ENCODE measurements at places on chromosomes 1 and 21.

DNA sequence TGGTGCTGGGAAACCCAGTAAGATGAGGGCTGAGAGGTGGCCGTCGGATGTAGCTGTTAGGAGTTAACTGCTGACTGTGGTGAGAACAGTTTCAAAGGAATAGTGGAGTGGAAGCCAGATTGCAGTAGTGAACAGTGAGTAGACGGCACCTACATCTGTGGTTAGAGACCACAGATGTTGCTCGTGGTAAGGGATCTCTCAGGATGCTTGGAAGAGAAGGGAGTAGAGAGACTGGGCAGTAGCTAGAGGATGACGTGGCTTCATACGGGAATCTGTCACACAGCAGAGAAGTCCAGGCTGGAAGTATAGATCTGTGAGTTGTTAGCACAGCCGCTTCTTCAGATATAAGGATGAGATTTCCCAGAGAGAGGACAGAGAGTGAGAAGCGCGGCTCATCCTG is 7.8 kb upstream of the ARTN start:
- no peak for DNase-seq

- no peak for DNase-seq
Measured at GRCh38 chr1:201013991-201014815, 9.3 kb downstream of the KIF21B start.

DNA sequence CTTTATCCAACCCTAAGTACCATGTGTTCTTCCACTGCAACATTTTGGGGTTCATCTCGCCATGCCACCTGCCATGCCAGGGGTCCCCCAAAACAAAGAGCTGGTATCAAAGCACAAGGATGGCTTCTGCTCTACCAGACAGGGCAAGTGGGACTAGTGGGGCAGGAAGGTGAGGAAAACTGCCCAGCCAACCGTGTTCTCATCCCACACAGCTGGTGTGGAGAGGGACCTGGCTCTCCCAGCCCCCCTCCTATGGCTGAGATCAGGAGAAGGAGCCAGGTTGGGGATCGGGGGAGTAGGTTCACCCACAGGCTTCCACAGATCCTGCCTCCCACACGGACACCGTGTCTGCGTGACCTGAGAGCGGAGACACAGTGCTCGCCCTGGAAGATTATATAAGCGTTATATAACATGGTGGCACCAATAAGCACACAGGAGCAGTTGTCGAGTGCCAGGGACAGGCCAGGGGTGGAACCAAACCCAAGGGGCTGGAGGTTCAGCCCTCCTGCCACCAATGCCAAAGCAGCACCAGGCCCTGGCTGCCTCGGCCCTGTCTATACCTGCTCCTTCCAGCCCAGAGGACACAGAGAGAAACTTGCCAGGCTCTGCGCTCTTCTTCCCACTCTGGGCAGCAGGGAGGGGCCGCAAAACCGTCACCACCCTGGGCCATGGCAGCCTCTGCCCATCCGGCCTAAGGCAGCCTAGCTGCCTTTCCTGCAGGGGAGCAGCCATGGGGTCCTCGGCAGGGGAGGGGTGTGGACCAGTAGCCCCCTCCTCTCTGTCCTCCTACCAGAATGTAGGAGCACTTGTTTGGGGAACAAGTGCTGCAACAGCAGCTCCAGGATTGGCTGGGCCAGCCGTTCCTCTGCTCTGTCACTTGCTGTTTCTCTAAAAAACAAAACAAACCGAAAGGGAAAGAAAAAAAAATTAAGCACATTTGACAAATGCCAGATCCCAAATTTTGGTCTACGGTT is 43.5 kb downstream of the CD34 start:
- no peak for DNase-seq

GRCh38 chr1:67754526-67754920 is 69.5 kb downstream of the GADD45A start:
- no peak for DNase-seq

DNA sequence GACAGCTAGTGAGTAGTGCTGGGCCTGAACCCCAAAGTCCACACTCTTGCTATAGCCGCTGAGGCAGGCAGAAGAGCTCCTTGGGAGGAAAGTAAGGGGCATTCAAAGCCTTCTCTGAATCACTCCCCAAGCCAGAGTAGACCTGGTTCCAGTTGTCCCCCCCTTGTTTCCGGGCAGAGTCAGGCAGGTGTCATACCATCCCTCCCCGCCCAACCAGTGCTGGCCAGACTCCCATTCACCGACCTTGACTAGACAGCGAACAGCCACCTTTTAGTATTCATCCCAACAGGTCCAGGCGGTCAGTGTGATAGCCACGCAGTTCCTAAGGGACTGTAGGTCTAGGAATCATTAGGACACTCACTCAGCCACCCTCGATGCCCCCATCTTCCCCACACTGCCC is 11.8 kb downstream of the CHRNB2 start:
- no peak for DNase-seq

DNA sequence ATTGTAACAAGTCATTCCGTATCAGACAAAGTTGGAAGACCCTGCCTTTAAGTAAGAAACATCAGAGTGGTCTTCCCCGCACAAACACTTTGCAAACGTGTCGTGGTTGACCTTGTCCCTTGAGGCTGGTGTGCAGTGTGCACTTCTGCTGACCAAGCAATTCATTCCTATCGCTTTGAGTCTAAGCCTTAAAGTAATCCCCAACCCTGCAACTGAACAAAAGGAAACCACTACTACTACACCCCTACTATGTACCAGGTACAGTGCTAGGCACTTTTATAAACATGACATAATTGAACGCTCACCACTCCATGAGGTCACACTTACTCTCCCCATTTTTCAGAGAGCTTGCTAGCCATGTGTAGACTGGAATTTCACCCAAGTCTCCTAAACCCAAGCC is 10.6 kb downstream of the ITPKB start:
- no peak for DNase-seq

DNA sequence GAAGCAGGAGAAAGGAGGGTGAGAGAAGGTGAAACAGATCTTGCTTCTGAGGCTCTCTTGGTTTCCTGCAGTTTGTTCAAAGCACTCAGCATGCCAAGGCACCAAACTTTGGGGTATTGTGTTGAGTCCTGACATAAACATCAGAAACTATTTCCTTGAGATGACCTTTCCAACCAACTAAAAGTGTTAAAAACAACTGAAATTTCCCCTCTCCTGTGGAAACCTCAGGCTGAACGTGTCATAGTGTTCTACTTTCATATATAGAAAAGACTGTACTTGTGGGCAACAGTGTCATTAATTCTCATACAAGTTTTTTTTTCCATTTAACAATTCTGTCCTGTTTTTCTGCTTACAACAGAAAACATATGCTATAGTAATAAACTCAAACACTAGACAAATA is 6.3 kb upstream of the LYST start:
- DNase-seq: no peak

DNA sequence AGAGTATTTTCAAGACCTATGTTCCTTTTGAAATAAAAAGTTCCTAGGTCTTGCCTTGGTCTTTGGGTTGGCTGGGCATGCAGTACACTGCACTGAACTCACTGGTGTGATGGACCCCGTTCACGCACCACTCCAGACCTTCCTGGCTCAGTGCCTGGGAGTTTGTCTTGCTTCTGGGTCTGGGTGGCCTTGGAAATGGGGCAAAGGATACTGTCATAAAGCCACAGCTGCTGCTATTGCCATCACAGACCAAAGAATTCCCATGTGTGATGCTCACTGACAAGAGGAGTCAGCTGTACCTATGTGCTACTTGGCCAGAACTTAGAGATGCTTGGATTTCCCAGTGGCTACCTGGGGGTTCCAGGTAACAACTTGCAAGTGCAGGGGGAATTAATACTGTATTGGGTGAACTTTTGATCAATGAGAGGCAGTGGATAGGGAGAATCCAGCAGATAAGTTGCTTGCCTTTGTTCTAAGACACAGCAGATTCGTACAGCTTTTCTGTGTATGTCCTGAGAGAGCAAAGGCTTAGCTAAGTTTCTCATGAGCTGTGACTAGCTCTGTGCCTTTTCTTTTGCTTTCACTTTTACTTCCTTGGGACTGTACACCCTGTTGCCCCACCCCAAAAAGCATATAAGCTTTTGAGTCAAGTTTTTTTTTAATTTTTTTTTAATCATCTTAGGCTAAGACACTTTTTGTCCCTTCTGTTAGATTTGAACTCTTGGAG is 115.3 kb downstream of the RUNX1 start:
- DNase-seq: no peak

- no peak for DNase-seq
Measured at GRCh38 chr21:18498431-18498830, 94.8 kb upstream of the TMPRSS15 start.

- DNase-seq: no peak
Measured at GRCh38 chr1:157978586-157979403, 14.7 kb upstream of the KIRREL1 start.

DNA sequence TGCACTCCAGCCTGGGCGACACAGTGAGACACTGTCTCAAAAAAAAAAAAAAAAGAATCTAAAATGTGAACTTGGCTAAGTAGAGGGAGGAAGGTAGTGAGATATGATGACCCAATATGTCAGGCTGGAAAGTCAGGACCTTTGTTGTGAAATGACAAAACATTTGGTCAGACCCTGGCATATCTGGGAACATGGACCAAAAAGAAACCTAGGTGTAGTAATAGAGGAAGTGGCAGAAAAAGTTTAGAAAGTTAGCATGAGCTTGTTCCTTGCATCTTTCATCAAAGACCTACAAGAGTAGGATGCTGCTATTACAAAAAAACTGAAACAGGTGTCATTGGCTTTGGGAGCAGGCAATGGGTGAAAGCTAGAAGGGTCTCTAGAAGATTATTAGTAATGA is 7.3 kb upstream of the S100A3 start:
- DNase-seq: no peak

DNA sequence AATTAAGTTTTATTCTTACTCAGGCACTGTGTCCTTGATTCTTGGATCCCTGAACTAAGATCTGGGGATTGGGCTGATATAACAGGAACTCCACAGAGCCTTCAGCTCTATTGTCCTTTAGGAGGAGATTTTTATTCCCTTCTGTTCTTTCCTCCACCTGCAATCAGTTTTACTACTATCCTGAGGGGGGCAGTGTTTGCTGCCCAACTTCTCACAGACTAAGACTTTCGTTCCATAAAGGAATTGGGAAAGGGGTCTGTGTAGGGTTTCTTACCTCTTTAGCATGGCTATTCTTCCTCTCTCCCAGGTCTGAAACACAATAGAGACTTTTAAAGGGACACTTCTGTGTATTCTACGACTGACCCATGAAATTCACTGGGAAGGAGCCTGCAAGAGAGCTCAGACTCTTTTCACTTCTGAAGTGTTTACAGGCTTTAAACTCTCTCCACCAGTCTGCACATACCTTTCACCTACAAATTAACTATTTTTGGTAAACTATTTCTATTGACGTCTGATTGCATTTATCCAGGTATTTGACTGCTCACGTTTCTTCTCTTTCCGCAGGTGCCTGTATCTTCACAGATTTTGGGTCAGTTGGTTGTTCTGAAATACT is 103.3 kb upstream of the DEPDC1 start:
- DNase-seq: no peak

DNA sequence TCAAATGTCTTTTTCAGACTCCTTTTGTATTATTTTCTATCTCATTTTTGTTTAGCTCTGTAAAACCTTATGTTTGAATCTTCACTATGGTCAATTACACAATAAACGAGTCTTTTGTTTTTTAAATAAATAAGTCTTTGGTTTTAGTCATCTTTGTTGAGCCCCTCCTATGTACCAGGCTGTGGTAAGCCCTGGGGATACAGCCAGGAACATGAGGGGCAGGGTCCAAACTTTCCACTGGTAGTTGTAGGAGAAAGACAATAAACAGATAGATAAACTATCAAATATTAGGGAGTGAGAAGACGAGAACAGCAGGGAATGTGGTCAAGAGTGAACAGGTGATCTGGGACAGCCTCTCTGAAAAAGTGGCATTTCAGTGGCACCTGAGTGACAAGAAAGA is 186.6 kb downstream of the ZNF281 start:
- DNase-seq: no peak

GRCh38 chr21:29307718-29308455 is 9.2 kb downstream of the BACH1 start:
- no peak for DNase-seq

- no peak for DNase-seq
Measured at GRCh38 chr1:32250893-32251716, at the start of gene LCK. Gene LCK (plus strand): TSS chr1:32251265. CDS start chr1:32274330, 23,065 bp downstream.

- no peak for DNase-seq
Measured at GRCh38 chr1:172380441-172381244, 39.8 kb upstream of the C1orf105 start.

GRCh38 chr1:180247580-180247979 is 17.5 kb downstream of the LHX4 start:
- DNase-seq: no peak

DNA sequence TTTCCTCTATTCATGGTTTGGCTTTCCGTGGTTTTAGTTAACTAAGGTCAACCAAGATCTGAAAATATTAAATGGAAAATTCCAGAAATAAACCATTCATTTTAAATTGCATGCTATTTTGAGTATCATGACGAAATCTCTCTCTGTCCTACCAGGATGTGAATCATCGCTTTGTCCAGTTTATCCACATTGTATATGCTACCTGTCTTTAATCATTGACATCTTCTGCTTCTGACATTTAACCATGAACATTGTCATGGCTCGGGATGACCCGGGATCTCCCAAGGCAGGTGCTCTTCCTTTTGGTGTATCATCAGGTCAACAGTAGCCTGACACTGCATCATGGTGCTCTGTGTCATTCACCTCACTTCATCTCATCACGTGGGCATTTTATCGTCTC is 125.5 kb upstream of the HNRNPU start:
- DNase-seq: no peak

DNA sequence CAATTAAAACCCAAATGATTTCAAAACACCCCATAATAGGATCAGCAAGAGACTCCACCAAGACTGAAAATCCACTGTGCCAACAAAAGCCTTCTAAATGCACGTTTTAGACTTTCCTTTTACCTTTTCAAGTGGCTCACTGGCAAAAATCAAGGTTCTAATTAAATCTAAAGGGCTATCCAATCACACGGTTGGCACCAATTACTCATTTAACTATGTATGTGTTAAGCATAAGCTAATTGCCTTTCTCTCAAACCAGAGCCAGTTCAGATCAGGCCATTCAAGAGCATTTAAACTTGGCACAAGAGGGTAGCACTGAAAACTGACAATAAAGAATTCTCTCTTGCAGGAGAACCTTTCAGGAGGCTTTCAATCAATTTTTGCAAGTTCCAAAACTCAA is 139.5 kb downstream of the RGS7 start:
- DNase-seq: peak; percentile 82

DNA sequence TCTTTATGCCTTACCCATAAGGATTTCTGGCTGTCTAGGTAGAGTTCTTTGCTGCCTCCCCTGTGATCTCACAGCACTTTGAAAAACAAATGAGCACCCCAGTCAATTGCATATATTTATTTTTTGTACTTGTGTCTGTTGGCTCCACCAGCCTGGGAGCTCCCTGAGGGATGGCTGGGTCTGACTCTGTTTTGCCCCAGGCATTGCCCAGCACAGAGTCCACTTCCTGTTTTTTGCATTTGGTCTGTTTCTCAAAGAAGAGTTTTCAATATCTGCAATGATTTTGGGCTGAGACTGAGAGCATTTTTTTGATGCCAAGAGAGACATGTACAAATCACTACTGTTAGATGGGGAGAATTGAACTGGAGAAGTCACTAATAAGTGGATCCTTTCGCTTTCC is 125.0 kb downstream of the FOXD2 start:
- DNase-seq: no peak

GRCh38 chr1:39574646-39575045 is 1.9 kb downstream of the PABPC4 start:
- no peak for DNase-seq

- DNase-seq: no peak
Measured at GRCh38 chr1:203509135-203509534, 15.2 kb downstream of the OPTC start.
